ENCODE measurements at places on chromosomes 2 and 18.

DNA sequence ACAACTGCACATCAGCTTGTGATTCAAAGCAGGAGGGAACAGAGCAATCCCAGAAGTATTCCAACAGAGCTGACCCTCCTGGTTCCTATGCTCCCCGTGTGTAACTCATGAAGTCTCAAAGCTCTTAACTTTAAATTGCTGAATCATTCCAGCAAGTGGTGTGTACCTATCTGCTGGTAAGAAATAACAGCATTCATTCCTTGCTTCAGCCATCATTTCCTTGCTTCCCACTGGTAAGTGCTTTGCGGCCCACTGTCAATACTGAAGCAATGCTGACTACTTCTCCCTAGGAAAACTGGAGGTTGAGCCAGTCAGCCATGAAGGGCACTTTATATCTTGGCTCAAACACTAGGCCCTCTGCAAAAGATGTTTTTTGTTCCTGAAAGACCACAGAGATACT is 222.4 kb downstream of the EXOC6B start:
- DNase-seq = no peak

DNA sequence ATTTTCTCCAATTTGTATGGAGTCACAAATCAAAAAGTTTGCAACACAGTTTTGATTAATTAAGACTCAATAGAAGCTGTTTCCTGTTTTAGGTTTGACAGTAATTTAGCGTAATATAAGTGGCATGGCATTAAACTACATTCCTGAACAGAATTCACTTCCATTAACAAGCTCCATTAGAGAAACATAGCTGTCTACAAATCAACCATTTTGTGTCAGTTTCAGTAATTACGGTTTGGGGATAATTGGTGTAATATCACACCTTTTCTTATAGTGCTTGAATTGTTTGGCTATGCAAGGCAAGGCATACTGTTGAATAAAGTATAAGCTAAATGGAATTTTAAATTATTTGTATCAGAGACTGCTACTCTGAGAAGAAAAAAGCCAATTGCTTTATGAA is 585.5 kb downstream of the CBLN2 start:
- no peak for DNase-seq

DNA sequence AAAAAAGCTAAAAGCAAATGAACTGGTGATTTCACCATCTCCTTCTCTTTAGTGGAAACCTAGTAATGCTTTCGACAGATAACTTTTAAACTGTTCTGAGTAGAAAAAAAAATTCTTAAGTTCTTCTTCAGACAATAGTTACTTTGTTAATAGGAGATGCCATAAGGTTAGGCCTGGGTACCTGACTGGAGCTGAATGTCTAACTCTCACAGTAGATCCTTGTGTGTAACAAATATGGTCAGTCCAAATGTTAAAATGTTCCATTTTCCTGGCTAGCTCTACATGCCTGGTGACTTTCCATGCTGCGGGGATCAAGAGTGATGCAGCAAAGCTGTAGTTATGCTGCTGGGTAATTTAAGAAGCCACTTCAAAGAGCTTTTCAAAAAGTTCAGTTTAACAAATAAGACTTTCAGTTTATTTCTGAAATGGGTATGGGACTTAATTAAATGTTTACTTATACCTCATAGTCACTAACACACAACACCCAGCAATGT is 264.0 kb upstream of the SESTD1 start:
- no peak for DNase-seq

GRCh38 chr2:57842531-57842930 is 204.1 kb upstream of the VRK2 start:
- DNase-seq = peak; percentile 43

DNA sequence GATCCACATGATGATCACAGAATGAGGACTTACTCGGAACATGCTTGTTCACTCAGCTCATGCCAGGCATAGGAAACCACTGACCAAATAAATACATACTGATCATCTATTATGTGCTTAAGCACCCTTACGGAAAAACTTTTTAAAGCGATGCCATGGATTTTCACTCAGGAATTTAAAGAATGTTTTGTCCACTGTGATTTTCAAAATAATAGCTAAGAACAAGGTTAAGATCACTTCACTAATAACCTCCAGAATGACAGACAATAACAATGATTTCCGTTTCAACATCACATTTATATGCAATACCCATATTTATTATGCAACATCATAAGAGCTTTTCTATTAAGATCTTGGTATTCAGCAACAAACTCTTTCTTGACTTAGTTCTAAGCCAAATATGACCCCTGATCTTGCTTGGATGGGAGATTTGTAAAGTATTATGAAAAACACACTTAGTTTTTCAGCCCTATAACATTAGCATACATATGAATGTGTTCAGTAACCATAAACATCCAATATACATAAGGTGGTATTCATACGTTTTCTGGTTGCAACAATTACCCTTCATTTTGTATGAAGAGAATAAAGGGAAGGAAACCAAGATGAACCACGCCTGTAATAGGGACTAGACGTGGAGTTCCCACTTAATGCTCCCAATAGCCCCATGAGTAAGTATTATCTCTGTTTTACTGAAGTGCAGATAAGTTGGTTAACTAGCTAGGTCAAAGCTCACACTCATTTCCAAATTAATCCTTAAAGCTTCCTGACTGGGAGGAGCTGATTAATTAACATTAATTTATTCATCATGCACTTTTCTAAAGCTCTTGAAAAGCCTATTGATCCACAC is 1.9 kb downstream of the CD302 start:
- no peak for DNase-seq

DNA sequence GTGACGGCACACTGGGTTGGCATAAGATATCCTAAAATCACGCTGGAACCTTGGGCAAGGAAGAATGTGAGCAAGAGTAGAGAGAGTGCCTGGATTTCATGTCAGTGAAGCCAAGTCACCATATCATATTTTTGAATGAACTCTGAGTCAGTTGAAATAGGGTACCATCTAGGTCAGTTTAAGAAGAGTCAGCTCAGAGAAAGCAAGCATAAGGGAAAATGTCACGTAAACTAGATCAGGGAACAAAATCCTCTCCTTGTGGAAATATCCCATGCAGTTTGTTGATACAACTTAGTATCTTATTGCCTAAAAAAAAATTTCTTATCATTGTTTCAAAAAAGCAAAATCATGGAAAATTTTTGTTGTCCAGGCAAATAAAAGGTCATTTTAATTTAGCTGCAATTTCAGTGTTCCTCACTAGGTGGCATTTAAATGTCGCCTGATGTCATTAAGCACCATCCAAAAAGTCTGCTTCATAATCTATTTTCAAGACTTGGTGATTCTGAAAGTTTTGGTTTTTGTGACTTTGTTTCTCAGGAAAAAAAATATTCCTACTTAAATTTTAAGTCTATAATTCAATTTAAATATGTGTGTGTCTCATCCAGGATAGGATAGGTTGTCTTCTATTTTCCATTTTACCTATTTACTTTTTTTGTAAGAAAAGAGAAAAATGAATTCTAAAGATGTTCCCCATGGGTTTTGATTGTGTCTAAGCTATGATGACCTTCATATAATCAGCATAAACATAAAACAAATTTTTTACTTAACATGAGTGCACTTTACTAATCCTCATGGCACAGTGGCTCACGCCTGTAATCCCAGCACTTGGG is 19.6 kb downstream of the RSAD2 start:
- peak; percentile 7 for DNase-seq

- no peak for DNase-seq
These were observed 178.9 kb downstream of the FHOD3 start for GRCh38 chr18:36476433-36476832.

DNA sequence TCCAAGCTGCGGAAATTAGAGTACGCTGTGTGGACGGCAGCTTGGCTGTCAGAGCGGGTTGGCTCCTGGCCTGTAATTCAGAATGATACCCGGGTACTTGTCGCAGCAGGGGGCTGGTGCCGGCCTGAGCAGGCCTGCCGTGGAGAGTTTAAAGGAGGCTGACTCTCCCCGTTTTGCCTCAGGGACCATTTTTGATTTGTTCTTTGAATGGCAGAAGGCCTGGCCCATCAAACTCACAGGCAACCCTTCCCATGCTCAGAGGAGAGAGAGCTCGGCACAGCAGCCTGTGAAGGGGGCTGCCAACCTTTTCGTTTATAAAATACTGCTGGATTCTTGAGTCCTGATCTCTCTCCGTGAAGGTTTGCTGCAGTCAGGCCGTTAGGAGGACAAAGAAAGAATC is 151.3 kb downstream of the KLHL29 start:
- no peak for DNase-seq

Measured in epithelial cell of esophagus (primary cell).